NCI-H526 treated with DMSO at 0.1 percent for 48 hours (cell line): ENCODE measurements at places on chromosomes 6 and 20.

DNA sequence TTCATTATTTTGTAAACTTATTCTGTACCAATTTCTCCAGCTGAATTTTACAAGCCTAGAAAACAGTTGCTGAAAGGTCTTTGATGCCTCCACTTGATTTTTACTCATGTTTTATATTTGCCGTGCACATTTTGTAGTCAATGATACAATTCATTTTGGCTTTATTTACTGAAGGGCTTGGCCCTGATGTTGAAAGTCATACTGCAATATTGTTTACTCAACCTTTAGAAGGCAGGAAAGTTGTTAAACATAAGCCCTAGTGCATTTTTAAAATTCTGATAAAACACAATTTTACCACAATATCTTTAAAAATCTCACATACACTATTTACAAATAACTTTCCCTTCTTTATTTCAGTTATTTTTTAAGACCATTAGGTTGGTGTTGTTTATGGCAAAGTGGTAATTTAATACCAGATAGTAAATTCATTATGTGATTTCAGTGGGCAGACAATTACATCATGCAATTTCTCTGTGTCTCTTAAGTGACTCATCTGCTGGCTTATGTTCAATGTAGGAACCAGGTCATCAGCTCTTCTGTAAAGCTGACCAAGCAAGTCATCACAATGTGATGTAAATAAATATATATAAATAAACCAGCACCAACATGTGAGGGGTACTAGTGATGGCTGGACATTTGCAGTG lies 121.1 kb upstream of the SLC35B3 start:
- DNase-seq: peak; percentile 38

DNA sequence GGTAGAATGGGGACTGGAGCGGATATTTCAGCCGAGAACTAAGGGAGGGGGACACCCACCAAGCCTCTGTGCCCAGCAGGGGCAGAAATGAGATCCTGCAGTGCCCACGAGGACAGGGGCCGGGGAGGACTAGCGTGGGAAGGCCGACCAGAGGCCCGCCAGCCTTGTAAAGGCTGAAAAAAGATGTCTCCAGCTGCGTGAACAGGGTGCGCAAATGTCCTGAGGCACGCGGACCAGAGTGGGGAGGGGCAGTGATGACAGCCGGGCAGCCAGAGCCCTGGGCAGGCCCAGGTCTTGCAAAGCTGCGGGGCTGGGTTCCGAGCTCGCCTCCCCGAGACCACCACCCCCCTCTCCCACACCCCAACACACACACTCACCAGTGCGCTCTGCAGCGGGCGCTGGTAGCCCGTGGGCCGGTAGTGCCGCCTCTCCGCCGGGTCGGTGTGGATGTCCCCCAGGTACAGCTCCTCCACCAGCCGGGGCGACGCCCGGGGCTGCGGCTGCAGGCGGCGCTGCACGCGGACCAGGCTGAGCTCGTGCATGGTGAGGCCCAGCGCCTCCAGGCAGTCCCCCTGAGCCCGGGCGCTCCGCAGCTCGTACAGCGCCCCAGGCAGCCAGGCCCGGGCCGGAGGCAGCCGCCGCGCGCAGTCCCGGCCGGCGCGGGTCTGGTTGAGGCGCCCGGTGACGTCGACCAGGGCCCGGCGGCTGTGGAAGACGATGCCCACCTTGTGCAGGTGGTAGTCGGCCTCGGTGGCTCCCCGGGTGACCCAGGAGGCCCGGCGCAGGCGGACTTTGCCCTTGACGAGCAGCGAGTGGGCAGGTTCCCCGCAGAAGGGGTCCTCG lies 48.2 kb downstream of the APCDD1L start:
- DNase-seq: no peak

GRCh38 chr20:9503526-9504245 lies 10.7 kb upstream of the LAMP5 start:
- no peak for DNase-seq

- DNase-seq: no peak
Observed at GRCh38 chr20:6418732-6419131, 295.9 kb upstream of the FERMT1 start.

DNA sequence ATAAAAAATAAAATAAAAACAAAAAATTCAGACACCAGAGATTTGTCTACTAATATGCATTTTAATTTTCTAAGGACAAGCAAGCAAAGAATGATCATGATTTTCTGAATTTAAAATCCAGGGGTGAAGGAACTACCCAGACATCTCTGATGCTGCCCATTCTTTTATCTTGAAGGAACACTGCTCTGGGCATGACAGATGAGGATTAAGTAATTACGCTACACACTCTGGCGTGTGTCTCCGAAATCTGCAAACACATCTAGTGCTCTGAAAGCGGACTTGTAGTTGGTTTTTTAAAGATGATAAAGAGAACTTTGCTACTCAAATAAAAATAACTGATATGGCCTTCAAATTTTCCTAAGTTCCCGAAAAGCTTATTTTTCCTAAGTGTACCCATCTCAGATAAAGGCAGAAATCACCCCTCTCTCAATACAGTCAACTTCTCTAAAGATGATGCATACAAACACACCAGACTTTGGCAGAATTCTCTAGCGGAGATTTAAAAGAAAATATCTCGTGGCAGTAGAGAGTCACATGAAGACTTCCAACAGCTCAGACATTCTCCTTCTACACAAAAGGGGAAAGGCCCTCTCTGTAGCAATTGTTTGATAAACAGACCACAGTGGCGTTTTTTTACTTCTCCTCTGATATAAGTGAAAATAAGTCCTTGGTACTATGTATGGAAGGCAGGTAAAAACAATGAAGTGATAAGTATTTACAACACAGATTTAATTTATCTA lies 133.8 kb downstream of the BACH2 start:
- DNase-seq: no peak

- no peak for DNase-seq
Observed at GRCh38 chr6:135256866-135257265, 75.8 kb downstream of the MYB start.

- DNase-seq: peak; percentile 29
Observed at GRCh38 chr6:141988954-141989705, 143.6 kb upstream of the GJE1 start.

GRCh38 chr6:55473722-55474121 lies 105.3 kb downstream of the HMGCLL1 start:
- no peak for DNase-seq

- no peak for DNase-seq
Observed at GRCh38 chr6:13480631-13481501, 6.5 kb downstream of the GFOD1 start.

DNA sequence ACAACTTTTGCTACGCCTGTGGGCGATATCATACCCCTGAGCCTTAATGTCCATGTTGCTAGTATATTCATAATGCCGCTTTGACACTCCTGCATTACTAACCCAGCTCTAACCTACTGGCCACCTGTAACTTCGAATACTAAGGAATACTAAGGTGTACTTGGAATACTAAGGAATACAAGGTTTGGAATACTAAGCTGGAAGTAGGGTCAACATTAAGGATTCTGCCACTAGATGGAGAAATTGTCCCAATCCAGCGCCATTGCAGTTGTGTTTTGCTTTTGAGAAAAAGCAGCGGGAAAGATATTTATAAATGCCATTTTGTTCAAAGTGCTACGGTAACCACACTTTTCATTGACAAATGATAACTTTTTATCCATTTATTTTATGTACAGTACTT lies 10.7 kb downstream of the TBXT start:
- peak; percentile 11 for DNase-seq

GRCh38 chr20:61527626-61528025 lies 275.6 kb downstream of the CDH4 start:
- no peak for DNase-seq

- DNase-seq: no peak
Observed at GRCh38 chr20:6837730-6838129, 70.2 kb downstream of the BMP2 start.

- no peak for DNase-seq
Observed at GRCh38 chr20:33667245-33667675, 517 bp downstream of the ACTL10 start.

- DNase-seq: no peak
Observed at GRCh38 chr6:27138406-27138805, 109.1 kb upstream of the PRSS16 start.

GRCh38 chr20:63628246-63628975 lies 1.5 kb upstream of the GMEB2 start:
- peak; percentile 80 for DNase-seq

GRCh38 chr20:36153736-36154699 lies 522 bp upstream of the EPB41L1 start:
- peak; percentile 56 for DNase-seq

GRCh38 chr20:4656491-4656890 lies 65.2 kb upstream of the PRND start:
- no peak for DNase-seq

DNA sequence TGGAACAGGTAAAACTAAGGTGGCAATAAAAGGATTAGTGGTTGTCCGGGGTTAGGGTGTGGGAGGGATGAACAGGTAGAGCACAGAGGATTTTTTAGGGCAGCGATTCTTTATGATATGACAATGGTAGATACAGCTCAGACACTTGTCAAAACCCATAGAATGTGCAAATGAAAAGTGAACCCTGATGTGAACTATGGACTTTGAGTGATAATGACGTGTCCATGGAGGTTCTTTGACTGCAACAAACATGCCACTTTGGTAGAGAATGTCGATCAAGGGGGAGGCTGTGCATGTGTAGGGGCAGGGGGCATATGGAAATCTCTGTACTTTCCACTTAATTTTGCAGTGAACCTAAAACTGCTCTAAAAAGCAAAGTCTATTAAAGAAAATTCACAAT lies 100.7 kb downstream of the LAMP5 start:
- no peak for DNase-seq

GRCh38 chr20:19860737-19861136 lies 102.7 kb downstream of the RIN2 start:
- DNase-seq: no peak

DNA sequence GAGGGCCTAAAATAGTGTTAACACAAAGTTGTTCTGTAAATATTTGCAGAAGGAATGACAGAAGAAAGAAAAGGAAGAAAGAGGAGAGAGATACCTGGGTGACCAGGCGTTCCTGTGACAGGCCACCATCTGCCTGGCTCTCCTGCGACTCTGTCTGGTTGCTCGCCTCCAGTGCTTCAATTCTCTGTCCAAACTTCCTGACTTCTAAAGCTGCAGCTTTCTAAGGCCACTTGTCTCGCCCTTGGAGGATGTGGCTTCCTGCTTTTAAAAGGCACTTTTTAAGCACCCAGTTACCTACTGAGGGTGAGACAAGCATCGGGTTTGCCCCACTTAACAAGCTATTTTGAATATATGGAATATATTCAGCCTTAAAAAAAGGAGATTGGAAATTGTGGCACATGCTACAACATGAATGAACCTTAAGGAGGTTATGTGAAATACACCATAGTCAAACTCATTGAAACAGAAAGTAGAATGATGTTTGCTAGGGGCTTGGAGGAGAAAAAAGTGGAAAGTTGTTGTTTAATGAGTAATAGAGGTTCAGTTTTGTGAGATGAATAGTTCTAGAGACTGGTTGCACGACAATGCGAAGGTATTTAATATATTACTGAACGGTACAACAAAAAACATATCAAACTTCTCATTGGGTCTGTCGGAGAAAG lies 32.8 kb downstream of the VIP start:
- DNase-seq: no peak
